NCI-H187 (cell line): ENCODE measurements at places on chromosomes 7 and 10.

DNA sequence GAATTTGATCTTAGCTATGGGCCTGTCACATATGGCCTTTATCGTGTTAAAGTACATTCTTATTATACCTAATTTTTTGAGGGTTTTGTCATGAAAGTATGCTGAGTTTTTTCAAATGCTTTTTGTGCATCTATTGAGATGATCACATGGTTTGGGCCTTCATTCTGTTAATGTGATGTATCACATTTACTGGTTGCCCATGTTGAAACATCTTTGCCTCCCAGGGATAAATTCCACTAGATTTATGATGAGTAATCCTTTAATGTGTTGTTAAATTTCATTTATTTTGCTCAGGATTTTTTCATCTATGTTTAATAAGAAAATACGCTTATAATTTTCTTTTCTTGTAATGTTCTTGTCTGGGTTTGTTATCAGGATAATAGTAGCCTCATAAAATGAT, 442.0 kb downstream of the MDFIC start:
- no peak for DNase-seq

DNA sequence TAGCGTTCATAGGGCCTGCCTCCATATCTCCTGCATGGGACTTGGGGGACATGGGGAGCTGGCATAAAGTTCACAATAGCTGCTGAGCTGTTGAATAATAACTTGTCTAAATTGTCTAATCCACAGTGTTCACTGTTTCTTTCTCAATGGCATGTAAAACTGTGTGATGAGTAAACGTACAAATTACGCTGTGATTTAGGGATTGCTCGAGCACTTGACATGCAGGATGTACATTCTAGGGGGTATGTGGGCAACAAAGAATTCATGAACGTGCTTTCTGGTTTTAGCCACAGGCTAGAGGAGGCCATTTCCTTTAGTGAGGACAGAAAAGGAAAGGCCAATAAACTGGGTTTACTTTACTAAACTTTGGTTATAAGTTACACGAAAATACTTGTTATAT, 534.2 kb upstream of the ZWINT start:
- DNase-seq, result no peak

- DNase-seq, result no peak
Measured at GRCh38 chr10:46092524-46093081, 46.5 kb upstream of the MSMB start.

- no peak for DNase-seq
Measured at GRCh38 chr7:9719303-9719702, 1254.4 kb upstream of the PHF14 start.

DNA sequence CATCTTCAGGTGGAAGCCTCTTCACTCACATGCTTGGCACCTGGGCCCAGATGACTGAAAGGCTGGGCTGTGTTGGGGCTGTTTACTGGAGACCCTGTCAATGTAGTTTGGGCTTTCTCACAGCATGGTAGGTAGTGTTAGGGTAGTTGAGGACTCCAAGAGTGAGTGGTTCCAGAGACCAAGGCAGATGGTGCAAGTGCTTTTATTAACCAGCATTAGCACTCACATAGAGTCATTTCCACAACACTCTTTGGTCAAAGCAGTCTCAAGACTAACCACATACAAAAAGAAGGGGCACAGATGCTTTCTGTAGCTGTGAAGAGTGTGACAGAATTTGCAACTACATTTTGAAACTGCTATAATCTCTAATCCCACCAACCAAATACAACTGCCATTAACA, 135.0 kb downstream of the RTKN2 start:
- no peak for DNase-seq

GRCh38 chr7:20647908-20648776, 32.7 kb downstream of the ABCB5 start:
- DNase-seq, result peak; percentile 0

DNA sequence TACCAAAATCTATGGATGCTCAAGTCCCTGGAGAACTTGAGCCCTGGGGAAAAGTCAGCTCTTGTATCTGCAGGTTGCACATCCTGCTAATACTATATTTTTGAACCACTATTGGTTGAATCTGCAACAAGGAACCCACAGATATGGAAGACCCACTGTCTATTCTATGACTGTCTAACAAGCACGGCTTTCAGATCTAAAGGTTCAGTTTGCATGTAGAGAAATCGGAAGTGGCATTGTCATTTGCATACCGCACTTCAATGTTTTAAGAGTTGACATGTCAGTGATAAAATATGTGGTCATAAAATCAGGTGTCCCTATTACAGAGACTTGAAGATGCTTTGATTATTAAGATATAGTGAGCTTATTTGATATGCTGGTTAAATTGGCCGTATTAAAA, 95.6 kb downstream of the MALRD1 start:
- DNase-seq, result no peak

GRCh38 chr7:25738528-25738927, 413.5 kb upstream of the NFE2L3 start:
- DNase-seq, result no peak

DNA sequence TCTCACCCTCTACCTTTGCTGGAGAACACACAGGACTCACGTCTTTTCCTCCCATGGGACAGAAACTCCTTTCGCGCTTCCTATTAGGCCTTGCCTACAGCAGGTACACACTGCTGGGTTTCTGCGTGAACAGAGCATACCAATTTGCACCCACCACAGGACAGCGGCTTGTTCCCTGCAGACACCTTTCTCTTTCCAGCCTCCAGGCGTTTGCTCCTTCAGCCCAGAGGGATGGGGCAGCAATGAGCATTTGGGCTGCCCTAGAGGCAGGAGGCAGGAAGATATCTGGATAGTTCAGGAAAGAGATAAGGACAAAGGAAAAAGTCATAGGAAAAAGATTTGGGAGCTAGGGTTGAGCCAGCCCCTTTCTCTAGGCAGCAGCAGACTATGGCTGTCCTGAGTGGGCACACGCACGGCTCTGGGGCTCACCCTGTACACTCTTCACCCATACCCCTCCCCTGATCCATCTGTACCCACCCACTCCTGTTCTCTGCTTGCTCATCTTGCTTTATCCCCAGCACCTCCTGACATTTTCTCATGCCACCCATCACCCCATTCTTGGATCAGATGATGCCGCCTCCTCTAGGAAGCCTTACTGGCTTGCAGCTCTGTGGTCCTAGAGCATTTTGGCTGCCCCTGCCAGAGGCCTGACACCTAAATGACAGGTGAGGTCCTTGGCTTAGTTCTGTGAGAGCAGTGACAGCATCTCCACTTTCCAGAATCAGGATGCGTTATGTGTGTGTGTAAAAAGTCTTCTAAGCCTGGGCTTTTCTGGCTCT, 40.7 kb upstream of the SPDYE3 start:
- DNase-seq, result no peak

GRCh38 chr10:128779416-128779815, 653.2 kb upstream of the MKI67 start:
- no peak for DNase-seq

DNA sequence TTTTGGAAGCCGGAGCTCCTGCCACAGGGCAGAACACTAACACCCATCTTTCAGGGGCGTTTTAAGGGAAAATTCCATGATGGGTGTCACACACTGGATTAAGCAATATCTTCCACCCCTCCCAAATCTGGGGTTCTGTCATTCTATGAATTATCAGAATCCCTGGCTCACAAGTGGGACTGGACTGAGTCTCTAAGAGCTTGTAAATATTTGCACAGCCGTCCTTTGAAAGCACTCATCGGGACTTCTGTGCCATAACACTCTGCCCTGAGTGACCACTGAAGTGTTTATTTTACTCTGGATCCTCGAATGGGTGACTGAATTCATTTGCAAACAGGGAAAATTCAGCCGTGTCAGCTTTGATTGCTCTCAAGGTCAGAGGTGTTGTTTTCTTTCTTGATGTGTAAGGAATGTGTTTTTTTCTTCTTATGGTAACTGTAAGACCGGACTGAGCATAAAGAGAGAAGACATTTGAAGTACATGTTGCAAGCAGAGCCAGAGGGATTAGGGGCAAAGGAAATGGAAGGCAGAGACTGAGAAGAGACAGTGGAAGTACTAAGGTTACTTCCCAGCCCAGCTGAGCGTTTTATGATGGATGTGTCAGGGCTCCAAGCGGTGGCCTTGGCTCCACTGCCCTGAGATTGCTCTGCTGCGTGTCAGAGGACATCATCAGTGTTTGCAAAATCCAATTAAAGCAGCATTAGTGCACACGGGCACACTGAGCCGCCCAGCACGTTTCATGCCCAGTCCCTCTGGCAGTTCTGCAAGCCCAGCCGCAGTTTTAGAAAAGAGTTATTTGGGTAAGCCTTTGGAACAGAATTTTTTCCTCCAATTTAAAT, 17.7 kb upstream of the GTPBP4 start:
- peak; percentile 70 for DNase-seq

DNA sequence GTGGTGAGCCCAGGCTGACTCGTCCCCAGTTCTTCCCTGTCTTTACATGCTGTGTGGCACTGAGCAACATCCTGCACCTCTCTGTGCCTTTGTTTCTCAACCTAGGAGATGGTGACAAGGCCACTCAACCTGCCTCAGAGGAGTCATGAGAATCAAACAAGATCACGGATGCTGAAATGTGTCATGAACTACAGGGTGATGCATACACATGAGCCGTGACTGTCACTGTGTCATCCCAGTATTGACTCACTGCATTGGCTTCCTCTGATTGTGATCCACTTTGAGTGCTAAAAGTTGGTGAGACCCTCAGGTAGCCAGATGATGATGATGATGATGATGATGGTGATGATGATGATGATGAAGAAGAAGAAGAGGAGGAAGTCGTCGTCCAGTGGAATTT, 11.5 kb downstream of the C10orf71 start:
- no peak for DNase-seq

DNA sequence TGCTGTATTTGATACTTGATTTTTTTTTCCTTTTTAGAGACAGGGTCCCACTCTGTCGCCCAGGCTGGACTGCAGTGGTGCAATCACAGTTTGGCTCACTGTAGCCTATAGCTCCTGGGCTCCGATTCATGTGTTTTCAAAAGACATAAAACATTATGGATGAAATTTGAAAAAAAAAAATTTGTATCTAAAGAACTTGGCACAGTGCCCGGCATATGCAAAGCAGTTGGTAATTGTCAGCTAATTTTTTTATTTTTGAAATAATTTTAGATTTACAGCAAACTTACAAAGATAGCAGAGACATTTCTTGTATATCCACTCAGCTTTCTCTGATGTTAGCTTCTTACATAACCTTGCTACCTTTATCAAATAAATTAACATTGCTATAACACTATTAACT, 20.3 kb upstream of the SAMD8 start:
- no peak for DNase-seq

GRCh38 chr10:5692461-5693358, 8.1 kb downstream of the TASOR2 start:
- DNase-seq, result no peak

DNA sequence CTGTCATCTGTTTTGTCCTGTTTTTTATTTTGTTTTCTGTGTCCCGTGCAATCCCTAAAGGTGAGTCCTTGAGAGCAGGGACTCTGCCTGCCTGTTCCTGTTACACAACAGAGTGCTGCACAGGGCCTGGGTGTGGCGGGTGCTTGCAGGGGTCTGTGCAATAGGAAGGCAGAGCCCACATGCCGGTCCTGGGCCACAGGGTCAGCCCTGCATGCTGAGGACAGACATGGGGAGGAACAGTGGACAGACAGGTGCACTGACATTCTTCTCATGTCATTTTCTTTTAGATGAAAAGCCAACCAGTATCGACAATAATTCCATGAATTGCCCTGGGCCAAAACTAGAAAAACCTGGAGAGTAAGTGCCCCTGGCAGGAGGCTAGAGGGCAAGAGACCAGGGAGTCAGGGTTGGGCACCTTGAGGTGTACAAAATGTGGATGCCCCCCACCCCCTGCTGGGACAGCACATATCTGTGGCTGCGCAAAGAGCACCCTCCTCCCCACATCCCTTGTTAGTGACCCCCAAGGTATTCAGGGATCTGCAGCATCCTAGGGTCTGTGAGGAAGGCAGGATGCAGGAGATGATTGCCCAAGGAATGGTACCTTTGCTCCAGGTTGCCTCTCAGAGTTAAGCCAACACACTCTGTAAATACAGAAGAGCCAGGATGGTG, 19.9 kb downstream of the ANTXRL start:
- DNase-seq, result no peak

- DNase-seq, result no peak
Measured at GRCh38 chr10:12235116-12235694, 39.2 kb downstream of the CDC123 start.

- DNase-seq, result no peak
Measured at GRCh38 chr7:82528577-82529310, 85.2 kb upstream of the CACNA2D1 start.

GRCh38 chr7:128115821-128116723, 84.8 kb upstream of the LRRC4 start:
- no peak for DNase-seq

GRCh38 chr10:89640241-89640640, 4.8 kb downstream of the PANK1 start:
- DNase-seq, result no peak

GRCh38 chr10:80659289-80659688, 121.6 kb downstream of the SH2D4B start:
- no peak for DNase-seq

DNA sequence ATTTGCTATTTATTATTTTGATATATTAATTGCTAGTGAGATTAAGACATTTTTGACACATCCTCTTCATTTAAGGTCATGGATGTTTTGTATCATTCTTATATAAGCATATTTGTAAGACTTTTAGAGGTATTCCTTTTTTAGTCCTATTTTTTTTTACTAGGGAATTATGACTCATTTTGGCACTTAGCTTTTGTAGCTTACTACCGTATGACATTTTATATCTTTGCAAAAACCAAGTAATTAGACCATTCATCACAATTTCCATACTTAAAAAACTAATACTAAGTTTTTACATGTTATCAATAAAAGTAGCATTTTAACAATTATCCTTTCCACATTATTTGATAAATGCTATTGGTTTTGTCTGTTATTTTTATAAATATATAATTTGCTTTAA, 41.6 kb downstream of the BMPR1A start:
- DNase-seq, result no peak
